Stimulated activated CD4-positive, alpha-beta T cell treated with anti-CD3 and anti-CD28 coated beads, Interleukin-1b, Interleukin-23, amount 100 ng/mL, for 1 hour (primary cell): ENCODE measurements at places on chromosomes 5 and 9.

- no peak for DNase-seq
Measured at GRCh38 chr5:39422728-39423285, 2.0 kb downstream of the DAB2 start.

- DNase-seq = no peak
Measured at GRCh38 chr9:81724242-81724889, 35.0 kb upstream of the TLE1 start.

DNA sequence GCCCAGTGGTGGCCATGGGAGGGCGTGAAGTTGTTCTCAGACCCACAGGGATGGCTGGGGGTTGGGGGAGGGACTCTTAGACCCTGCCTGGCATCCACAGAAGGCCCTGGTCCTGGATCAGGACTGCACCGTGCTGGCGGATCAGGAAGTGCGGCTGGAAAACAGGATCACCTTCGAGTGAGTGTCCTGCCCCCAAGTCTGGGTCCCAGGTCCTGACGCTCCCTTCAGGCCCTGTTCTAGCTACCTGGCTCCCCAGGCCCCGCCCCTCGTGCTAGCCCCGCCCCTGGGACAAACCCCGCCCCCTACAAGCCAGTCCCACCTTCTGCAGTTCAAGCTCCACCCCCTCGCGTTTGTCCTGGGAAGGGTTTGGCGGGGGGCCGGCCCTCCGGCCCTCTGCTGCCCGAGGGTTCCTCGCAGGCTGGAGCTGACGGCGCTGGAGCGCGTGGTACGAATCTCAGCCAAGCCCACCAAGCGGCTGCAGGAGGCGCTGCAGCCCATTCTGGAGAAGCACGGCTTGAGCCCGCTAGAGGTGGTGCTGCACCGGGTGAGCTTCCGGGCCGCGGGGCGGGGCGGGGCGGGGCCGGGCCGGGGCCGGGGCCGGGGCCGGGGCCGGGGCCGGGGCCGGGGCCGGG lies 12.9 kb downstream of the RGS14 start:
- DNase-seq = no peak

- DNase-seq = no peak
Measured at GRCh38 chr5:5079876-5080275, 60.3 kb upstream of the ADAMTS16 start.

DNA sequence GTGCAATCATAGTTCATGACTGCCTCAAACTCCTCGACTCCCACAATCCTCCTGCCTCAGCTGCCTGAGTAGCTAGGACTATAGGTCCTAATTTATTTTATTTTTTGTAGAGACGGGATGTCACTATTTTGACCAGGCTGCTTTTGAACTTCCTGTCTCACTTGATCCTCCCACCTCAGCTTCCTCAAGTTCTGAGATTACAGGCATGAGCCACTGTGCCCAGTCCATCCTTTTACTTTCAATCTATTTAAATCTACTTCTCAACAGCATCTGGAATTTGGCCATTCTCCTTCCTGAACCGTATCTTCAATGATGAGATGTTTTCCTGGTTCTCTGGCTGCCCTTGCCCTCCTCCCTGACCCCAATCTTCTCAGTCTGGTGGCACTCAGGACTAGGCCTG lies 12.2 kb upstream of the GRIN1 start:
- DNase-seq = no peak

DNA sequence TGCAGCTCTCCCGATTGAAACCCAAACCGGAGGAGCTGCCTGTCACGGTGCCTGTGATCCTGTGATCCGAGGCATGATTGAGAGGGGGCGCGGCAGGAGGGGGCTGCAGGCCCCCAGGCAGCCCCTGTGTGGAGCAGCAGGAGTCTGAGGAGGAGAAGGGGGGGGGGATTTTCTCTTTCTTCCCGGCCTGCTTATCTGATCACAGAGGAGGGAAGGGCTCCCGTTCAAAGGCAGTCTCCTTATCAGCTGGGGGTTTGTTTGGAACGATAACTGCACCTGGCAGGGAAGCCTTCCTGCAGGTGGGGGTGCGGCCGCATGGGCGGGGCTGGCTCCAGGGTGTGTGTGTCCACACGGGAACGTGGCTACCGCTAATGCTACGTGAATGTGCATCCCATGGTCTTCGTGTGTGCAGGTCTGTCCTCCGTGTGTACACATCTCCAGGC lies 38.4 kb downstream of the LMX1B start:
- DNase-seq = no peak

- DNase-seq = no peak
Measured at GRCh38 chr9:6029604-6030274, 14.3 kb upstream of the RANBP6 start.

- no peak for DNase-seq
Measured at GRCh38 chr9:95225076-95225725, 92.3 kb downstream of the FANCC start.

GRCh38 chr9:75185585-75186170 lies 97.4 kb downstream of the OSTF1 start:
- peak; percentile 21 for DNase-seq

- no peak for DNase-seq
Measured at GRCh38 chr9:547314-547713, 294.2 kb upstream of the DMRT1 start.

DNA sequence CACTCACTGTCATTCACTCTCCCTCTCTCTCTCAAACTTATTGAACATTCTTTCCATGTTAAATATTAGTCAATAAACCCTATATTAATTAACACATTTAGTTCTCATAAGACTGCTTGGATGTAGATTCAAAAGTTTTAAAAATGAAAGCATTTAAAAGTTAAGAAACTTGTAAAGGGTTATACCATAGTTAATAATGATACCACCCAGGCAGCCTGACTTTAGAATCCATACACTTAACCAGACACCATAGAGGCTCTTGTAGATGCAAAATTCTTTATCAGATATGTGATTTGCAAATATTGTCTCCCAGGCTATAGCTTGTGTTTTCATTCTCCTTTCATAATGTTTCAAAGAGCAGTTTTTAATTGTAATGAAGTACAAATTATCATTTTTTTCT lies 335.8 kb upstream of the ACTBL2 start:
- no peak for DNase-seq

GRCh38 chr9:126471084-126471624 lies 142.6 kb upstream of the LMX1B start:
- DNase-seq = peak; percentile 44

- no peak for DNase-seq
Measured at GRCh38 chr5:39905356-39905755, 480.6 kb upstream of the DAB2 start.

DNA sequence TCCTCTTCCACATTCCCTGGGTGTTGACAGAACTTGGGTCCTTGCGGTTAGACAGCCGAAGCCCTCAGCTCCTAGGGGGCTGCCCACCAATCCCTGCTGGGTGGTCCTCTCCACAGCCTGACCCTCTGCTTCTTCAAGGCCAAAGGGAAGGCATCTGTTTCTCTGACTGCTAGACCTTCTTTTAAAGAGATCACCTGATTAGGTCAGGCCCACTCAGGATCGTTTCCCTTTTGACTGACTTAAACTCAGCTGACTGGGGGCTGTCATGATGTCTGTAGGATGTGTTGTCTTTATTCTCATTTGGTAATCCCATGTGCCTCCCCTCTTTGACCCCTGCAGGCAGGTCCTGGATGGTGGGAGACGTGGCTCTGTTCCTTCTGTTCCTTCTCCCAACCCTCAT lies 207.5 kb downstream of the PAX5 start:
- DNase-seq = no peak

- DNase-seq = no peak
Measured at GRCh38 chr9:125633116-125633745, 73.8 kb downstream of the MAPKAP1 start.

DNA sequence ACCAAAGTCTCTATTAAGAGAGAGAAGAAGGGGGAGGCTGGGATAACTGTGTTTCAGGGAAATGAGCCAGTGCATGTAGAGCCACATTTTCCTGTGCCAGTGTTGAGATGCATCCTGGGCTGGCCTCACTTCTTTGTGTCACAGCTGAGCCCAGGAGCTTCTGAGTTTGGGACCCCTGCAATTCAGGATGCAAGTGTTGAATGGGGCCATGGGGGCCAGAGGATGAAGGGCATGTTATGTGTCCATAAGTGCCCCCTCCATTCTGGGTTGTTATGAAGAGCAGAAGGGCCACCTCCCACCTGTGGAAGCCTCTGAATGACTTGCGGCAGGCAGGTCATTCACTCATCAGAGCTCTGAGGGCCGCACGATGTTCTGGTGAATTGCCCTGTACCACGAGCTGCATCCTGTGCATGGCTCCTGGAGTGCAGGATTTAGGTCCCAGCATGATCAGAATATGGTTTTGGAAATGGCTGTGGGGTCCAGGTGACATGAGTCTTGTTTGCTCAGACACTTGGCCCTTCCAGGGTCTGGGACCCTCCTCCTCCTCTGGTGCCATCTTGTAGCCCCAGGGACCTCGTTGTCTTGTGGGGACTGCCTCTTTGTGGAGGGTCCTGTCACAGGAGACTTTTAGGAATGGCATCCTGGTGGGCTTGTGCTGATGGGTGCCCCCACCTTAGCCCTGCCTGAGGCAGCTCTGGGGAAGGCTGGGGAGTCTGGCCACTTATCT lies 115.4 kb upstream of the PITX1 start:
- no peak for DNase-seq

DNA sequence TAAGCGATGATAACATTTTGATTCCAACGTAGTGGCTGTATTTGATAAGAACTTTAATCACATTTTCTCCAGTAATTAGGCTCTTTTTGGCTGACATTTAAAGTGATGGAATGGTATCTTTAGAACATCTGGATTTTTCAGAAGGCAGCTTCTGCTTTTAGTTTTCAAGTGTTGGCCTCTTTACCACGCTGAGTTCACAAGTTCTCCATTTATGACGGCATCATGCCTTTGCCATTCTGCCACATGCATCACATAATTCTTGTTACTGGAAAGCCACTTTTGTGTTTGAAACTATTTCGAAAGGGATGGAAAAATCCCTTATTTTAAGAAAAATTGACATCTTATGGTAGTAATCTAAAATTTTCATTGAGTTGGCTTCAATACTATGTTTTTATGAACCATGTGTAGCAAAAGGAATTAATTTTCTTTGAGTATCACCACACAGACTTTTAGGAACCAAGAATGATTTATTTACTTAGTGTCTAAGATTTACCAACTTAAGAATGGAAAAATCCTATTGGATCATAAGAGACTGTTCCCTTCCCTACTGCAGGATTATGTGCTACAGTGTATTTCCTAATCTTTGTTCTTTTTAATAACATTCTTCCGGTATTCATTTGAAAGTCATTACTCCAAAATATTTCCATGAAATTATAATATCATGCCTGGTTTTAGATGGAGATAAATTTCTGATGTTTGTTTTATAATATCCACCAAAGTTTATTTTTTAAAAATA lies 344.2 kb downstream of the ADGRV1 start:
- DNase-seq = no peak

- no peak for DNase-seq
Measured at GRCh38 chr5:126248611-126249010, 174.6 kb upstream of the GRAMD2B start.

DNA sequence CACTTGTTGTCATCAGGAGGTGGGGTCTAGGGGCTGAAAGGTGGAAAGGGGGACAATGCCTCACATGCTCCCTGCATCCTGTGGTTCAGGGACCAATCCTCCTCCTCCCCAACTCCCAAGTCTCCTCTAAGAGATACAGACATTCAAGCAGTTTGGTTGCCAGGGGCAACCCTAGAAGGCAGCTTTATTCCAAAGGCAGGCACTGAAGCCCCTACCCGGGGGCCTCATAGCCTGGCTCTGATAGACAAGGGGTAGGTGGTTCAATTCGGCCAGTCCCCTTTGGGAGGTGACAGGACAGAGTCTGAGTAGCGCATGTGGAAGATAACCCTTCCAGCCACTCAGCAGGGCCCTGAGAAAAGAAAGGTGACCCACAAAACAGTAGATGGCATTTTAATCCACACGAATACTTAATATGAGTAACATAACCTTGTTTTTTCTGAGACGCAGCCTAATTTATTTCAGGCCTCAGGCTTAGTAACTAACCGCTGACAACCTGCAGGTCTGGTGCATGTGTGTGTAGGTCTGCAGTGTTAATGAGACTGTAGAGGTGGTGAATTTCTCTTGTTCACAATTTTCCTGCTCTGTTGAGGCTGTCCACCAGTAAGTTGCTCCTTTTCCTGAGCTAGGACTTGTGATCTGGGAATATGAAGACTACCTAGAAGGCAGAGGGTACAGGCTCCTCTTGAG lies 31.3 kb upstream of the HSPA9 start:
- DNase-seq = no peak

DNA sequence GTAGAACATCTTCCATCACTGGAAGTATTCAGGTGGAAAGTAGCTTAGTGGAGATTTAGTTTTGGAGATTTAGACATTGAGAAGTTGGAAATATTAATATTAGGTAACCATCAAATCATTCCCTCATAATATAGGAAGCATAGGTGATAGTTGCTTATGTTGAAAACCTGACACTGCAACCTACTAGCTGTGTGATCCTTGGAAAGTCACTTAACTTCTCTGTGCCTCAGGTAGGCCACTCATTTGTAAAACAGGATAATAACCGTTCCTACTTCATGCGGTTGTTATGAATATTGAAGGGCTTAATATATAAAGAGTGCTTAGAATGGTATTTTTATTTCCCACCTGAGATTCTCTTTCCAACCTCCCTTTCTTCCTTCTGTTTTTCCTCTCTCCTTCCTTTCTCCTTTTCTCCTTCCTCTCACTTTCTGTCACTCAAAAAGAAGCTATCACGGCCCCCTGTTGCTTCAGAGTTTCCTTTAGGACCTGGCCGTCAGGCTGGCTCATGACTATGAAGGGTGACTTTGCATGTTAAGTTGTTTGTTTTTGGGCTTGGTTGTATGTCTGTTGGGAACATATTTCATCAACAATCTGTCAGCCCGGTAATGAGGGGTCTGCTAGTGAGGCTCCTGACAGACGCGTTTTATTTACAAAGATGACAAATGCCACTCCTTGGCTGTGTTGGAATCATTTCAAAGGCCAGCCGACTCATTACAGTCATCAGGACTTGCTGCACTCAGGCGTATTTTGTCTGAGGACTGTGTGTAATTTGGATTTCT lies 31.0 kb downstream of the DOCK2 start:
- DNase-seq = no peak

- DNase-seq = no peak
Measured at GRCh38 chr9:78753039-78753438, 456.1 kb downstream of the PSAT1 start.

DNA sequence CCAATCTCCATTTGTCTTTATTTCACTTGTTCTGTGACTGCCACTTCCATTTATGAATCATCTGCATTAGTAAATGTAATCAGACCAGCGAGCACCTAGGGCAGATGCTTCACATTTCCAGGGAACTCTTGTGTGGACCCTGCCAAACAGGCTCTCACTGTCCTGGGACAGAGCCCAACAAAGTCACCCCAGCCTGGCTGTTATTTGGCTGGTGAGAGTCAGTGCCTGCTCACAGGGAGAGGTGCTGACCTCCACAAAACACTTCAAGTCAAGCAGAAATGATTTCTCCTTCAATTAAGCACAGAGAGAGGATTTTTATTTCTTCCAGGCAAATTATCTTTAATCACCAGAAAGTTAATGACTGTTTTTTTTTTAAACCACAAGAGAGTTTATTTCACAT lies 568.0 kb downstream of the MTRR start:
- DNase-seq = no peak

- DNase-seq = no peak
Measured at GRCh38 chr9:127853312-127854183, 910 bp downstream of the ENG start.

- no peak for DNase-seq
Measured at GRCh38 chr9:109440117-109440515, 58.0 kb downstream of the PTPN3 start.
